ENCODE measurements at places on chromosomes 3 and 15. TPM values are rescaled to one million over a fixed set of nuclear protein-coding genes. Genes with fewer than 3 reads are reported as not detected.

Gene CACNA1D
- not detected for total RNA-seq

Gene EFCAB12
- not detected for total RNA-seq

Gene FRMD5
- total RNA-seq = 15.6 TPM

Gene TNIK
- 30.8 TPM for total RNA-seq

Gene ENTPD3
- not detected for total RNA-seq

Gene FBXO40
- total RNA-seq = under 0.01 TPM

Gene OR5K2
- not detected for total RNA-seq

Gene CDHR4
- total RNA-seq = not detected

Gene KBTBD12
- total RNA-seq = not detected

Gene GOLGA8N
- total RNA-seq = 2.6 TPM

Gene GNAI2
- 1,028 TPM for total RNA-seq

Gene KIF23
- 31.5 TPM for total RNA-seq

Gene ROBO1
- total RNA-seq = 1.8 TPM

Gene CFAP161
- 0.19 TPM for total RNA-seq

All from bladder microvascular endothelial cell (primary cell).